Right lobe of liver (tissue), 6 donors: ENCODE measurements at places on chromosomes 3 and 15.

- DNase-seq = no peak
These were observed 128.3 kb downstream of the TBL1XR1 start for GRCh38 chr3:177068967-177069366.

- peak; percentile 49 for DNase-seq
These were observed 141.5 kb downstream of the USP13 start for GRCh38 chr3:179794355-179794754.

GRCh38 chr3:22292681-22293080, 541.7 kb upstream of the ZNF385D start:
- no peak for DNase-seq

DNA sequence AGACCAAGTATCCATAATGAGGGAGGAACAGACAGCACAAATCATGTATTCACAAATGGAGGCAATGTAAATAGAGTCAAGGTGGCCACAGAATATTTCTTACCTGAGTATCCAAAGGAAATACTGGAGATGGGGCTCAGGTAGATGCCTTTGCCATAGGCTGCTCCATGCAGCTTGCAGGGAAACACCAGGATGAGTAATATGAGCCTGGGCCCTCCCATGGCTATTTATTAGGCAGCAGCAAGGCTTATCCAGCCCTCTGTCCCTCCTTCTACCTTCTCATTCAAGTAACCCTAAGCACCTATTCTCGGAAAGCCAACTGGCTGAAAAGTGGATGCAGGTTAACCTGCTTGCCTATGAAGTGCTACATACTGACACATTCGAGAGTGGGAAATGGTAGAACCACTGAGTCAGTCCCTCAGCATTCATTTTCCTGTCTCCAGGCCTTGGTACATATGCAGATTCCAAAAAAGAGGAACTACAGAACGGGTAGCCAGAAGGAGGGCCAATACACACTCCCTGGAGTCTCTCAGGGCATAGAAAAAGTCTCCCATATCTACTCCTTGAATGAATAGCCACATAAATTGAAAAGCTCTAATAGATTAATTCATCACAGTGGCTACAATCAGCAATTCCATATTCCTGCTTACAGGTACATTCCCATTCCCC, 18.3 kb upstream of the PKM start:
- DNase-seq = no peak

DNA sequence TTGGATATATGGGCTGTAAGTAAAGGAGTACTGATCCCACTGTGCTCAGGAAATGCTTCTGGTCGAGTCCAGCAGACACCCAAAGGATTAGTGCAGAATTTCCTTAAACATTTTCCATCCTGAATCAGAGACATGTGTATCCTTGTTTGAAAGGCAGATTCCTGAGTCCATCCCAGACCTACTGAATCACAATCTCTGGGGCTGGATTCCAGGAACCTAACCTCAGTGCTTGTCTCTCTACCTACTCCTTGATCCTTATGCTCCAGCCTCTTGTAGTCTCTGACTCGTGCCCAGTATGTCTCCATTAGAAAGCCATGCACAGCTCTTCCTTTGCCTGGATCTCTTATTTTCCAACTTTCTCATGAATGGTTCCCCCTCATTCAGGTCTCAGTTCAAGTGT, 585.8 kb downstream of the NLGN1 start:
- no peak for DNase-seq

- no peak for DNase-seq
These were observed 51.9 kb downstream of the USP8 start for GRCh38 chr15:50476143-50476542.

DNA sequence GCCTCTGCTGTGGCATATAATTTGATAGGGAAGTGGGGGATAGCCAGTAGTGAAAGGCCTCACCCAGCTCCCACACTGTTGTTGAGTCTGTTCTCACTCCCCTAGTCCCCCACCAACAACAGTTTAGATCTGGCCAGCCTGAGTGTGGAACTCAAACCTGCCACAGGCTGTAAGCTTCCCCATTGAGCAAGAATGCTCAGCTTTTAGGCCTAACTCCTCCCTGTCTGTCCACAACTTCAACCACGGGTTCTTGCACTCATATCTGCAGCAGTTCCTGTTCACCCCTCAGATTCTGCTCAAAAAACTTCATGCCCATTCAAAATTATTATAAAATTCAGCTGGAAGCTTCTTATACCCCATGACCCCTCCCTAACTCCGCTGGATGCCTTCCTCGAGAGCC, 975.1 kb downstream of the NSUN3 start:
- DNase-seq = no peak

DNA sequence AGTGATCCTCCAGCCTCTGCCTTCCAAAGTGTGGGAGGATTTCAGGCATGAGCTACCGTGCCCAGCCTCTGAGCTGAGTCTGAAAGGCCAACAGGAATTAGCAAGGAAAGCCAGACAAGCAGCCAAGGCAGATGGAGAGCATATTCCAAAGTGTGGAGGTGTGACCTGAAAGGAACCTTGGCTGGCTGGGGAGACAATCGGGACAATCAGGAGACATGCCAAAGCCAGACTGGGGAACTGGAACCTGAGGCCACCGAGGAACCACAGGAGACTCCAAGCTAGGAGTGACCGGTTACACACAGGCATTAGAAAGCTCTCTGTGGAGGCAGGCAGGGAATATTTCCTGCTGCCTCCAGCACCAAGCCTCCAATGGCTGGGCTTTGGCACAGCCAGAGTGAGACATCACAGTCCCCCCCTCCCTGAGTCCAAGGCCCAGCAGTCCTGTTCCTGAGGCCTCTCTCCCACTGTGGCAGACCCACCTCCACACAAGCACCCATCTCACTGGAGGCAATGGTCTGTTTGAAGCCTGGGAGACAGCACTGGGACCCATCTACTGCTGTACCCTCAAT, 4.5 kb upstream of the C15orf39 start:
- DNase-seq = no peak

- DNase-seq = no peak
These were observed 83.6 kb upstream of the SPATA12 start for GRCh38 chr3:56976651-56977560.

DNA sequence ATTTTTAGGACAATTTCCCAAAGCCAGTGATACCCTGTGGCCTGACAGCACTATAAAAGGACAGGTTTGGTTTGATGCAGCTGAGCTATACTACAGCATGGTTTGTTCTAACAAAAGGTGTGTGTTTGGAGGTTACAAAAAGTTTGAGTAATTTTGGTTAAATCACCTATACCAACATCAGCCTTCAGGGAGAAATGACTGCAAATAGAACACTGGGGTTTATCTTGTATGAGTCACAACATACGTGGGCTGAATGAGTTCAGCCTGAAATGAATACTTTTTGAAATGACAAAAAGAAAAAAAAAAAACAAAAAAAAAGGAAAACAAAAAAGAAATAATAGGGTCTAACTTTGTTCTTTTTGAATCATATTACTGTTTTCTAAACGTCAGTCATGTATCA, 345.7 kb downstream of the CNTN3 start:
- DNase-seq = no peak

DNA sequence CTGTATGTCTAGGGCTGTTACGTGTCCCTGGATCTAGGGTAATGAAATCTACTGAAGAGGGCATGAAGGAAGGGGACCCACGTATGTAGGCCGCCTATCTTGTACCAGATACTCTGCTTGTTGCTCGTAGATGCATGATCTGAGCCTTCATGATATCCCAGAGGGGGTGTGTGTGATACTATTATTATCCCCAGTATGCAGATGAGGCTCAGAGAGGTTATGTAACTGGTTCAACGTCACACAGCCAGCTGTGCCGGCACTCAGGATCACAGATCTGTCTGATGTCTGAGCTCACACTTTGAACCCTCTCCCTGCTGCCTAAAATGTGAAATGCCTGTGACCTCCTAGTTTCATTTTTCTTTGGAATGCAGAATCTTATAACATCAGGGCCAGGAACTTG, 36.2 kb upstream of the SEC13 start:
- DNase-seq = no peak

DNA sequence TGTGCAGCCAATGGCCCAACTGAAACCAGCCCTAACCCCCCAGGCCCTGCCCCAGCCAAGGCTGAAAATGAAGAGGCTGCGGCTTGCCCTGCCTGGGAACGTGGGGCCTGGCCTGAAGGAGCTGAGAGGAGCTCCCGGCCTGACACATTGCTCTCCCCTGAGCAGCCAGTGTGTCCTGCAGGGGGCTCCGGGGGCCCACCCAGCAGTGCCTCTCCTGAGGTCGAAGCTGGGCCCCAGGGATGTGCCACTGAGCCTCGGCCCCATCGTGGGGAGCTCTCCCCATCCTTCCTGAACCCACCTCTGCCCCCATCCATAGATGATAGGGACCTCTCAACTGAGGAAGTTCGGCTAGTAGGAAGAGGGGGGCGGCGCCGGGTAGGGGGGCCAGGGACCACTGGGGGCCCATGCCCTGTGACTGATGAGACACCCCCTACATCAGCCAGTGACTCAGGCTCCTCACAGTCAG, 11.2 kb downstream of the MAP1A start:
- DNase-seq = no peak

- DNase-seq = no peak
These were observed 477.0 kb downstream of the EPHA3 start for GRCh38 chr3:89584398-89584797.
